Stimulated activated CD8-positive, alpha-beta memory T cell treated with anti-CD3 and anti-CD28 coated beads, Interleukin-4, amount 100 ng/mL, for 4 hours (primary cell): ENCODE measurements at places on chromosomes 1 and 21.

GRCh38 chr1:87592156-87592555, 263.5 kb downstream of the LMO4 start:
- DNase-seq, result no peak

DNA sequence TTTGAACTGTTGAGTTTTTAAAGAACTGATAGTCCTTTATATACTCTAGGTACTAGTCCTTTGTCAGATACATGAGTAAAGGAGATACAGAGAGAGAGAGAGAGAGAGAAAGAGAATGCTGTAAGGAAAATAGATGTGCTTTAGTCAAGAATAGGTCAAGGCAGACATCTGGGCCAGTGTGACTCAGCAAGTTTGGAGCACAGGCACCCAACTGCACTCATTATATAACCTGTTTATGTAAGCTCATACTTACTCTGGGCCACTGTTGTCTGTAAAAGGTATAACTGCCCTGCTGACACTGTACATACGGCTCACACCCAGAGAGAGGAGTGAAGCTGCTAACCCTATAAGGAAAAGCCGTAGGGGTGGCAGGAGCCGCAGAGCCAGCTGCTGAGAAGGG, 32.2 kb upstream of the AKT3 start:
- DNase-seq, result no peak

DNA sequence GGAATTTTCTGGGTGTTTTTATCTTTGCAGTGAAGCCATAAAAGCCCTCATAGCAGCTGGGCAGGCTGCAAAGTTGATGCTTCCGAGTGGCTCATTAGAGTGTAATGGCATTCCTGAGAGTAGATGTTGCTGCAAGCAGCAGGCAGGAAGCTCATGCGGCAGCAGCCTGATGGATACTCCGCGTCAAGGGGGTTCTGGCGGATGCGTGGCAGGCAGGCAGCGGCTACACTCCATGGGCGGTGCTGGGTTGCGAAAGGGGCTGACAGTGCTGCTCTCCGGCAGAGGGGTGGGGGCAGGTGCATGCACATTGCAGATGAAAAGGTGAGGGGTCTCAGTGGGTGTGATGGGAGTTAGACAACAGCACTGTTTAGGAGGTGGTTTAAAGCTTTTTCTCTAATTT, 93.2 kb upstream of the AJAP1 start:
- no peak for DNase-seq

DNA sequence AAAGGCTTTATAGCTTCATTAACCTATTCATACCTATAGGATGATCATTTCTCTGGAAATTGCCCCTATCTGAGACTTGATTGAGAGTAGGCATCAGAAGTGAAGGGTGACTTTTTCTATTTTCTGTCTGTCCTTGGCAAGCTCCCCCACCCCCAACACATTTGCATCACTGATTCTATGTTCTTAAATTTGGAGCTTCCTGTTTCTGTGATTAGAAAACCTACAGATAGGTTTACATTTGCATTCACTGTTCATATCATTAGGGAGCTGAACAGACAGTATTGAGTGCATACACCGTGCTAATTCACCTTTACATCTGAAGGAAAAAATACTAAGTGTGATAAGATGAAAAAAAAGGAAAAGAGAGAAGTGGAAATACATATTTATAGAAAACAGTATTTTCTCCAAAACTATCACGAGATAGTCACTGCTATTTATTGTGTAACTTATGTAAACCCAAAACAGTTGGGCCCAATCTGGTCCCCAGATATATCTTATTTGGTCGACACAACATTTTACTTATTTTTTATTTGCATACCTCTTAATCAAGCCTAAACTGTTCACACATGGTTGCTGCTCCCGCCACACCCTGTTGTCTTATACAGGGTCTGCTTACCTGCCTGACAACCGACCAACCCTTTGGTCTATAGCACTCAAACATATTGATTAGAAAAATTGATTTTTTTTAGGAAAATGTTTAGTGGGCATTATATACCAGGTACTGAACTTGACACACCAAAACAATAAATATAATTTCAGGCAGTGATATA, 218.8 kb downstream of the NTNG1 start:
- no peak for DNase-seq

DNA sequence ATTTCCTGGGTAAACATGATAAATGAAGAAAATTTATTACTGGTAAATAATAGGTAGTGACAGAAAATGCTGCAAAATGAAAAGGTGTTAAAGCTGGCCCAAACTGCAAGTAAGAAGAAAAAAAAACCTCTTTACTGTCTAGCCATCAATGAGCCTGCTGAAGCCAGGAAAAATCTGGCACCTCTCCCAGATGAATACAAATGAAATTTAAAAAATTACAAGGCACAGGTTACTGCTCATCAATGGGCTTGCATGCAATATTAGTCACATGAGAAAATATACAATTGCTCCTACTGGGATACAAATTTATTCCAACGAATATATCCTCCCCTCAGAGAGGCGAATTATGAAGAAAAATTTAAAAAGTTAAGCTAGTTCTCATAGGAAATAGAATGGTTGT, 1422.5 kb downstream of the KCNT2 start:
- no peak for DNase-seq

GRCh38 chr1:234840843-234841242, 230.9 kb upstream of the IRF2BP2 start:
- no peak for DNase-seq

DNA sequence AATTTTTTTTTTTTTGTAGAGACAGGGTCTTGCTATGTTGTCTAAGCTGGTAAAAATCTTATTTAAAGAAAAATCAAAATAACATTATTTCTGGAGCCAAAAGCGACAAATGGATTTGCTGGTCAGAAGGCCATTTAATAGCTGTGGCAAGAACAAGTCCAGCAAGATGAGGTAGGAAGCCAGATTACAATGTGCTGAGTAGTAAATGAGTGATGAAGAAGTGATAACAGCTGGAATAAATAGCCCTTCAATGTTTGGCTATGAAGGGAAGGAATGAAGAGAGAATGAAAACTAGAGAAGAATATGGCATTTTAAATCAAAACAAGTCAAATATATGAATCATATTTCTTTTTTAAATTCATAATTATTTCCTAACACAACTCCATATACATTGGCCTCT, 34.5 kb downstream of the SYDE2 start:
- no peak for DNase-seq

DNA sequence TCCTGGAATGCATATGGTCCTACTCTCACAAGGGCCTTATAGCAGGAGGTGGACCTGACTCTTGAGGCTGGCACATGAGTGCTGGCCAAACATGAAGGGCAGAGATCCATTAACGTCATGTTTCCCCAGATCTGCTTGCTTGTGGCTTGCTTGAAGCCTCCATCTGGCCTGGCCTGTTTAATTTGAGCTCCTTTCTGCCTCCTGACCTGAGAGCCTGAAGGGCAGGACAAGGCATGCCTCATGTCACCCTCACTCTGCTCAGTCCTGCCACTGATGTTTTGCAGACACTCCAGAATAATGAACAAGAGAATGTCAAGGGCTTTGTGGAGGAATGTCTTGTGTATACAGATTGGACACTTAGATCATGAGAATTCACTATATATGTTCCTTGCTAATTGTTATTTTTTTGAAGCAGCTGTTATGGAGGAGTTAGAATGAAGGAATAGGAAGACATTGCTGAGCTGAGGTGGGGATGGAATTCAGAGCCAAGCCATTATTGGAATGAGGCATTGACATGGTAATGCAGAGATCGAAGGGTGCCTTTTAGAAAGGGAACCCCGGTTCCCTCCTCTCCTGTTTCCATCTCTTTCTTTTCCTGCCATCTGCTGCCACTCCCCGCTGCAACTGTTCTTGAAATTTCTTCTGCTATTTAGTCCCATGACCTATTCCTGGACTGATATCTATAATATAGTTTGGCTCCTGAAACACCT, 457.0 kb upstream of the PROX1 start:
- DNase-seq, result no peak

GRCh38 chr1:51610637-51611036, 6.3 kb upstream of the OSBPL9 start:
- no peak for DNase-seq

- DNase-seq, result no peak
Measured at GRCh38 chr1:228205526-228206436, 2.1 kb upstream of the OBSCN start.

- DNase-seq, result no peak
Measured at GRCh38 chr1:98546319-98546718, 115.2 kb upstream of the SNX7 start.

- DNase-seq, result no peak
Measured at GRCh38 chr1:15559189-15559810, 25.6 kb downstream of the AGMAT start.

DNA sequence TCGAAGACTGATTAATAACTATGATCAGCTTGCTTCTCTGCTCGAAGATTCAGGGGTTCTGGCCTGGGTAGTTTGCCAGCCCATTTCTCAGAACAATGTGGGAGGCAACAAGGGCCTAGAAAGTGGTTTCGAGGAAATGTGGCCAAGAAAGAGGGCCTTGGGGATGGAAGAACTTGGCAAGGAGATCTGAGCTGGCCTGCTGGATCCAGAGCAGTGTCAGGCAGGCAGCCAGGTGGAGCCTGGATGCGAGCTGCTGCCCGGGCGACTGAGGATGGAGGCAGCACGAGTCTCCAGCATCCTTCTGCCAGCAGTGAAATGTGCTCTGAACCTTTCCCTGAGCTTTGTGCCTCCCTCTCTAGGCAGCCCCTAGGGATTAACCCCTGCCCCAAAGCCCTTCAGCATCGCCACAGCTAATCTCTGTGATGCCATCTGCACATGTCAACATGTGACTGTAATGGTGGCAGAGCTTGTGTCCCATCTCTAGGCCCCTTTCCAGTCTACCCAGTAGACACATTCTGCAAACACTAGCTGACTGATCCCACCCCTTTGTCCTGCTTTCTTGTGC, 61.0 kb upstream of the NEK2 start:
- no peak for DNase-seq

- DNase-seq, result no peak
Measured at GRCh38 chr1:151010346-151010726, 2.1 kb downstream of the PRUNE1 start.

GRCh38 chr1:221923929-221924598, 182.2 kb upstream of the DUSP10 start:
- no peak for DNase-seq

GRCh38 chr1:149845416-149845815, 54.0 kb upstream of the BOLA1 start:
- no peak for DNase-seq

DNA sequence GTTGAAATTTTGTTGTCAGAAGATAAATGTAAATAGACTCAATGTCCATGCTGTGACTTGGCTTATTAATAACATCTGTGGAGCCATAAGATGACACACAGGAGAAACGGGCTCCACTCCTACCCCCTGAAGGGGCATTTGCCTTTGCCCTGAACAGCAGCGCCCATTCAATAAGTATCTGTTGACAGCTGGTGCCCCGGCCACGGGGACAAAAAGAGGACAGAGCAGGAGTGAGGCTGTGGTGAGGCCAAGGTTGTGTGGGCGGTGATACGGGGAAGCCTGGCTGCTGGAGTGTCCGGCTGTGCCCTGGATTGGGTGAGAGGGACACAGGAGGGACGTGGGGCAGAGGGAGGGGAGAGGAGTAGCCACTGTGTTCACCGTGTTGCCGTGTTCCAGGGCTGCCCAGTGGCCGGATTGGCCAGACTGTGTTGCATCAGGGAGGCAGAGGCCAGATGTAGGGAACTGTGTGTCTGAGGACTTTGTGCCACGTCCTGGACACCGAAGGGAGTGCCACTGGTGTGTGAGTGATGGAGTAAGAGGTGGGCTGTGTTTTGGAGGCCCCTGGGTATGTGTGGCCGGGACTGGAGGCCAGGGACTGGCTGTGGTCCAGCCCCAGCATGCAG, 15.1 kb downstream of the PRMT2 start:
- no peak for DNase-seq

GRCh38 chr1:201838381-201838780, 9.4 kb downstream of the IPO9 start:
- no peak for DNase-seq

- DNase-seq, result no peak
Measured at GRCh38 chr1:93016171-93016570, 54.9 kb upstream of the DIPK1A start.
